AG08396 (cell line): ENCODE measurements at places on chromosomes 7 and 10.

DNA sequence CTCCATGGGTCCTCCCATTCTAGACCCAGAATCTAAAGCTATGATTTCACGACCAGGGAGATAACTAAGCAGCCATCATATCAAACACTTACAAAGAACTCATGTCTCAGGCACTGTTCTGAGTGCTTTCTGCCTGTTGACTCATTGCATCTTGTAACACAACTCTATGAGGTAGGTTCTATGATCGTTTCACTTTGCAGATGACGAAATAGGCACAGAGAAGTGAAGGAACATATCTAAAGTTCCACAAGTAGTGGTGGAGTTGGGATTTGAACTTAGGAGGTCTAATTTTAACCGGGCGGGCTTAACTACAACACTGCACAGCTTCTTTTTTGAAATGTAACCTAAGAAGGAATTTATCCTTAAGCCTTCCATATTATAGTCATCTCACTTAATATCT lies 2.9 kb downstream of the RBP4 start:
- no peak for DNase-seq

DNA sequence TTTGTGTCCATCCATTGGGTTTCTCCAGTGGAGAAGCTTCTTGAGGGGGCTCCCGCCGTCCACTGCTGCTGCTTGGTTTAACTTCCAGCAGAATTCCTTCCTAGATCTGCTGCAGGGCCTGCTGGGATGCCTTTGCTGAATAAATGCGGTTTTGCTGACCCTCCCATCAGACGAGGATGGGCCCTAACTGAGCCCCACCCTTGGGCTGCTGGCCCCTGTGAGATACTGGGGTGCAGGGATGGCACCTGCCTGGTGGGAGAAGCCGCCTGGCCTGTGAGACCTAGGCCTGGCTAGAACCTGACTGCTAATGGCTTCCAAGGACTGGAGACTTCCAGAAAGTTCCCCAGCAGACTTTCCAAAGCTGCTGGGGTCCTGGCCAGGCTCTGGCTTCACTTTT lies 43.8 kb downstream of the ZNF467 start:
- no peak for DNase-seq

DNA sequence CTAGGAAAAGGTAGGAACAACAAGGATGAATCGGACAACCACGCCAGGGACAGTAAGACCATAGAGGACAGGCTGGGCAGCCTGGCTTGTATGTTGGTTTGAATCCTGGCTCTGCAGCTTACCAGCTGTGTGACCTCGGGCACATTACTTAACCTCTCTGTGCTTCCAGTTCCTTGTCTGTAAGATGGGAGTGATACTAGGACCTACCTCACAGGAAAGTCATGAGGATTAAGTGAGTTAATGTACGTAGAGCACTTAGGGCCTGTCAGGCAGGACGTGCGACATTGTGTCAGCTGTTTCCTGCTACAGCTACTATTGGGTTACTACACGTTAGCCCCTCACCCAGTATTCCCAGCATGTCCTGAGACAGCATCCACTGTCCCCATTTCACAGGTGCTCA lies 32.1 kb downstream of the PLAC9 start:
- no peak for DNase-seq

DNA sequence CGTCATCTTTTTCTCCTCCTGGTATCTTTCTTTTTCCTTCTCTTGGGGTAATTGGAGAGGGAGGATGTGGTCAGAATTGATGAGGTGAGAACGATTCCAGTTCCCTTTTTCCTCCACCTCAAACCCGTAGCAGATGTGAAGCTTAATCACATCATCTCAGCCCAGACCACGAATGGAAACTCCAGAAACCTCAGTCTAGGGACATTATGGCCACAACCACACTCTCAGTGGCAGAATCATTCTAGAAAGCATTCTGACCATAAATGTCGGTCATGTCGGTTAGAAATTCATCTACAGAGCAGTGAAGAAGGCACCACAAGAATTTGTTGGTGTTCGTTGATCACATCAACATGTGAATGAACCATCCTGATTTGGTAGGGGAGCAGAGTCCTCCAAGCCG lies 78.7 kb downstream of the GATA3 start:
- DNase-seq = no peak

GRCh38 chr7:39240864-39241263 lies 263.2 kb downstream of the POU6F2 start:
- no peak for DNase-seq

DNA sequence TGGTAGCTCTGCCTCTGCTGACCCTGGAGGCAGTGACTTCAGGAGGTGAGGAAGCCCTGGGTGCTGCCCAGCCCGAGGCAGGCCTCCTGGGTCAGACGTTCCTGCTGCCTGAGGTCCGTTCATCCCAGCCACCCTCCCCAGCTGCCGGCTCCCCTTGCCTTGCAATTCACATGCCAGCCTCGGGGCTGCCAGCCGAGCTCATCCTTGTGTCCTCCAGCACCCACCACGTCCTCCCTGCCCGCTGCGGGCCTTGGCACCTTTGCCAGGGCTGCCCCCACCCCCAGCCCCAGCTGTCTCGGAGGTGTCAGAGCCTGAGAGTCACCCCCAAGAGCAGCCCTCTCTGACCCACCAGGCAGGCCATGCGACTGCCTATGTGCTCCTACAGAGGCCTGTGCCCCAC lies 162.1 kb upstream of the RNF32 start:
- DNase-seq = no peak

DNA sequence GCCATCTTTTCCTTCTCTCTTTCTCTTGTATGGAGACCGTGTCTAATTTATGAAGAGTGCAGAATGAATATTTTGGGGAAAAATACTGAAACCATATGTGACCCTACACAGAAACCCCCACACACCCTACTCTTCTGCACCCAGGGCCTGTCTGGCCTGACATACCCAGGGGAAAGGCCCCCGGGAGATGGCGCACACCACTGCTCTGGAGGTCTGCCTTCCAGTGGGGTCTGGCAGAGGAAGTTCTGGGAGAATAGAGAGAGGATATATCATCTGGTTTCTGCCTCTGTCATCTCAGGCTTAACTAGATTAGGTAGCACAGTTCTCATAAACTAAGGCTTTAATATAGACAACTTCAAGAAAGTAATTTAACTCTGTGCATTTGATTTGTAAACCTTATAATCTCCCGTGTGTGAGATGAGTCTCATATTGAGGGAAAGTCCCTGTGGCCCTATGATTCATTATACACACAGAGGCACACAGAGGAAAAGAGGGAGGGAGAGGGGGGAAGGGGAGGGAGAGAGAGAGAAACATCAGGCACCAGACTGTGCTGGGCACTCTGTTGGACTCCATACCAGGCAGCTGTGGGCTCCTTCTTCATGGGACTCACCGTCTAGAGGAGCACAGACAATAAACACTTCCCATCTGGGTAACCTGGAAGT lies 123.3 kb downstream of the AOAH start:
- no peak for DNase-seq

GRCh38 chr10:32367793-32368453 lies 21.0 kb upstream of the EPC1 start:
- DNase-seq = peak; percentile 55

DNA sequence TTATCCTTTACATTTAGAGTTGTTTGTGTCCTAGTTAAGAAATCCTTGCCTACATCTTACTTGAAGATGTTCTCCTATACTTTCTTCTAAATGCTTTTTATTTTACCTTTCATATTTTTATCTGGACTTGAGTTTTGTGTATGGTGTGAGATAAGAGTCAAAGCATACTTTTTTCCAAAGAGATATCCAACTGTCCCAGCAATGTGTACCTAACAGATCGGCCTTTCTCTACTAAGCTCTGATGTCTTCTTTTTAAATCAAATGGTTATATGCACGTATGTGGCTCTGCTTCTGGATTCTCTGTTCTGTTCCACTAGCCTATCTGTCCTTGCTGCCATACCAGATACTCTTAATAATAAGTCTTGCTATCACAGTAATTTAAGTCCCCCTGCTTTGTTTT lies 7.2 kb downstream of the IKZF5 start:
- DNase-seq = no peak

- no peak for DNase-seq
Observed at GRCh38 chr7:9217204-9217603, 783.8 kb downstream of the NXPH1 start.

- no peak for DNase-seq
Observed at GRCh38 chr7:46725838-46726237, 804.8 kb upstream of the IGFBP3 start.

- DNase-seq = no peak
Observed at GRCh38 chr7:142870566-142871259, 14.8 kb downstream of the TRPV6 start.

DNA sequence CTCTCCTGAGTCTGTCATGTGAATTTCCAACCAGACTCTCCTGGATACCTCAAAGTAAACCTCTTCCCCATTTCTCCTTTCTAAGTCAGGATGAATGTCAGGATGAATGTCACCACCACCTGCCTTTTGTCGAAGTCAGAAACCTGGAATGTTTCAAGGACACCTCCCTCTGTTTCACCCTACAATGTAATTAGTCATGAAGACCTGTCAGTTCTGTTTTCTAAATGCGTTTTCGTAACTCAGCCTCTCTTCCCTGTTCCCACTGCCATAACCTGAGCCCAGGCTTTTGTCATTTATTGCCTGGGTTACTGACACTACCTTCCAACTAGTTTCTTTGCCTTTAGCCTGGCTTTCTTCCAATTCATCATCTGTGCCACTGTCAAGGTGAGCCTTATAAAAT lies 5.5 kb upstream of the STN1 start:
- DNase-seq = no peak

DNA sequence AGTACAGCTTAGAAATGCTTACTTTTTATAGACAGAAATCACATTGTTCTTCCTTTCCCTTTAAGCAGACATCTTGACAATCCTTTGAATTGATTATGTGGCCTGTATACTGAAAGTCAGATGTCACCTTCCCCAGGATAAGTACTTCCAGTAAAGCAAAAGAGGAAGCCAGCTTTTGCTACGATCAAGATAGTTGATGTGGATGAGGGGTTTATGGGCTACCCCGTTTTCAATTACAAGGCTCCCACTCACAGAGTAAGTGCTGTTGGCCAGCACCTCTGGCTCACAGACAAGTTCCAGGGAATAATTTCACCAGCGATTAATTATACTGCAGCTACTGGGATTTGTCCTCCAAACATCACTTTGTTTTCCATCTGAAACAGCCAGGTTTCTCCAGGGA lies 95.1 kb upstream of the SAMD8 start:
- DNase-seq = no peak

GRCh38 chr10:130867446-130868194 lies 443.9 kb downstream of the TCERG1L start:
- no peak for DNase-seq

DNA sequence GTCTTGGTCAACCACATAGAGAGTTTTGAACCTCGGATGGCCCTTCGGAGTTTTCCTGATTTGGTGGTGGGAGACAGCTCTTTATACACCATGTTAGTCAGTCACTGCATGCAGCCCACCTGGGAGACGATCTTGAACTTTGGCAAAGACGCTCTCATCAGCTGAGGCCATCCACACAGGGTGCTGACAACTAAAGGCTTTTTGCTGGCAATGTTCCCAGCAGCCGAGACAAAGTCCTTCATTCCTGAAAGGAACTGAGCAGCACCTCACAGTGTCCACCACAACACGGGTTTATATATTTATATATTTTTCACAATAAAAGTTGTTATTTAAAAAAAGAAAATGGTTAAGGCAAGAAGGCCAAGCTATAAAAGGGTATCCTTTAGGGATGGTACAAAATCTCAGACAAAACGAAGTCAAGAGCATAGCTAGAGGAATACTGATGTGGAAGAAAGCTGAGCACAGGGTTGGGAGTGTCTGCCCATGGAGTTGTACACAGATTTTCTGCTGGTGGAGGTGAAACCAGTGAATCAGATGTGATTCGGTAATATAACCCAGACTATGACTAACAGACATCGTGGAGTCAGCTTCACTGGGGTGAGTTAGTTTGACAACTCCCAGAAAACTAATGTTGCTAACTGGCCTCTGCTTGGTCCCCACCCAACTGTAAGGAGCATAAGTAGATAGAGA lies 27.4 kb upstream of the CAPZA2 start:
- peak; percentile 16 for DNase-seq

DNA sequence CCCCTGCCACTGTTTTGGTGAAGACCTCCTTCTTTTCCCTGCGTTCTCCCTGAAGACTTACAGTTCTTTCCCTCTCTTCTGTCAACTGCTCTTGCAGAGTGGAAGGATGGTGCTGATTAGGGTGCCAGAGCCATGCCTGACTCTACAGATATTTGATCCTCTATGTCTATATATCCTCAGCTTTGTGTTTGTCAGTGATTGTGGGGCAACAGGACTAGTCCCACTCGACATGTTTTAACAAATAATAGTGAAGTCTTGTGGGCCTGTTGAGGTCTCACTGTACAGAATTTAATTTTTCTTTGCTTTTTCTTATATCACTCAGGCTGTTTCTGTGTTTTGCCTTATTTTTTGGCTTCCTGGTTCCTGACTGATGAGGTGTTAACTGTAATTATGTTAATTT lies 5.0 kb downstream of the PLEKHA1 start:
- no peak for DNase-seq

- no peak for DNase-seq
Observed at GRCh38 chr7:39128287-39128843, 150.7 kb downstream of the POU6F2 start.

DNA sequence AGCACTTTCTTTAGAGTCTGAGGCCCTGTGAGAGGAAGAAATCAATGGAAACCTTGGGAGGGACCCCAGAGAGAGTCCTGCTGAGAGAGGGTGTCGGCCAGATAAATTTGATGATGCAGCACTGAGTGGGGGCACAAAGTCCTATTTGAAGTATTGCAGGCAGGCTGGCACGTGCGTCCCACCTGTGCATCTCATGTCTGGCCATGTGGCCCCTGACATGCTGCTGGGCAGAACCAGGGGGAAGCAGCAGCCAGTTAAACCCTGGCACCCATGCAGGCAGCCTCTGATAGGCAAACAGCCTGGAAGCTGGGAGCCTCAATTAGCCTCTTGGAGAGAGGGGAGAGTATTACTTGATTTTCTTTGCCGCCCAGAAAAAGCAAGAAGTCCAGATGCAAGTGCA lies 180.9 kb downstream of the PLXNA4 start:
- no peak for DNase-seq

GRCh38 chr10:6269953-6270867 lies 67.5 kb downstream of the PFKFB3 start:
- no peak for DNase-seq

DNA sequence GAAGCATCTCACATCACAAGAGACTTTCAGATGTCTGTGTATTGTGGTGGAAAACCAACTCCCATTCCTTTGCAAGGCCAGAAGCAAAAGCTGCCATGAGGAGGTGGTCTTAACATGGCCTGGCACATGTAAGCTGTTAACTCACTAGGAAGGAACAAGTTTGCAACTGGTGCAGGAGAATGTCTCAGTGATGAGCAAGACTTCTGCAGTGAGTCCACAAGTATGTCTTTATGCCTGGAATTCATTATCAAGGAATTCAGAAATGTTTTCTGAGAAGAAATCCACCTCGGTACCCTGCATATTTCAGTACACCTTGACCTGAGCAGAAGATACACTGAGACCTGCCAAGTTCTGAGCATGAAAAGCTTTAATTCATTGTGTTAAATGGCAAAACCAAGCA lies 1033.1 kb downstream of the NRG3 start:
- no peak for DNase-seq

- DNase-seq = peak; percentile 45
Observed at GRCh38 chr7:42233695-42234331, 3.2 kb downstream of the GLI3 start.

DNA sequence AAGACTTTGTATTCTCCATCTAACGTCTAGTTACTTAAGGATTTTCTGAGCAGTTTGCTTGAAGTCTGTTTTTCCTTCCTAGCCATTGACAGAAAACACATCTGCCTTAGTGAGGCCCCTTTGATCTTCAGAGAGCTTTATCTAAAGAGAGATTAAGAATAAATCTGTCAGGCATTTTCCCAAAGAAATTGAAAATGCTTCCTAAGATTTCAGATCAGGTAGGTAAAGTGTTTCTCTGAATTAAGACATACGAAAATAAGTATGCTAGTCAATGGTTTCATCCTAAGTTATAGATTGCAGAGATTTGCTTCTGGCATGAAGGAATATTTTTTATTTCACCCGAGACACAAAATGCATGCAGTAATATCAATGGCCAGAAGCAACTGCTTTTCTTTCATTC lies 168.6 kb downstream of the SDK1 start:
- no peak for DNase-seq
